ENCODE measurements at places on chromosomes 11 and 22.

DNA sequence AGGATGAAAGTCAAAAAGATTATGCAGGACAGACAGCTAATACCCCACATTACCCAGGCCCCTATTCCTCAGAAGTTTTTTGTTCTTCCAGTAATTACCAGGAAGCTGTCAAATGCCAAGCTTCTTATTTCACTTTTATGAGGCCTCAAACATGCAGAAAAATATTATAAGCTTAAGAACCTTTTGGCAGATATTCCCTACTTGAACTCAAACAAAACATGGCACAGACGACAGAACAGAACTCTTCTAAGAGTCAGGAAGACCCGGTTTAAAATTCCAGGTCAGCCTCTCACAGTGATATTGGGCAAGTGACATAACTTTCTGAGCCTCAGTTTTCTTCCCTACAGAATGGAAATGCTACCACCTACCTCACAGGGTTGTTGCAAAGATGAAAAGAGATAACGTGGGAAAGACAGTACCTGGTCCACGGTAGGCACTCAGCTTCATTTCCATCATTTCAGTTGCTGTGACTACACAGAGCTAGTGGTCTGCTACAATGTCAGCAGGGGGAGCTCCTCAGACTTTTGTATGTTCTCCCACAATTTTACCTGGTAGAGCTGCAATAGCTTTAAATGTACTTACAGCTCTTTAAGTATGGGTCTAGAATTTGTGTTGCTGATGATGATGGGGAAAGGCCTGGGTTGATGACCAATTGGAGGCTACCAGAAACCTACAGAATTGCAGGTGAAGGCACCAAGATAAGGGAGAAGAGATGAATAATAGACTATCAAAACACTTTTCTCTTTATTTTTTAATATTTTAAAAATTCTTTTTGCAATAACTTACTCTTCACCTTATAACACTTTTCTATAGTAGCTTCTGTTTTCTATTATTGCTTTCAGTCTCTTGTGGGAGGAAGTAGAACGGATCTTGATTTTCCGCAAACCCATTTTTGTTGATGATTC is 98.3 kb upstream of the CHRM4 start:
- peak; percentile 17 for DNase-seq

DNA sequence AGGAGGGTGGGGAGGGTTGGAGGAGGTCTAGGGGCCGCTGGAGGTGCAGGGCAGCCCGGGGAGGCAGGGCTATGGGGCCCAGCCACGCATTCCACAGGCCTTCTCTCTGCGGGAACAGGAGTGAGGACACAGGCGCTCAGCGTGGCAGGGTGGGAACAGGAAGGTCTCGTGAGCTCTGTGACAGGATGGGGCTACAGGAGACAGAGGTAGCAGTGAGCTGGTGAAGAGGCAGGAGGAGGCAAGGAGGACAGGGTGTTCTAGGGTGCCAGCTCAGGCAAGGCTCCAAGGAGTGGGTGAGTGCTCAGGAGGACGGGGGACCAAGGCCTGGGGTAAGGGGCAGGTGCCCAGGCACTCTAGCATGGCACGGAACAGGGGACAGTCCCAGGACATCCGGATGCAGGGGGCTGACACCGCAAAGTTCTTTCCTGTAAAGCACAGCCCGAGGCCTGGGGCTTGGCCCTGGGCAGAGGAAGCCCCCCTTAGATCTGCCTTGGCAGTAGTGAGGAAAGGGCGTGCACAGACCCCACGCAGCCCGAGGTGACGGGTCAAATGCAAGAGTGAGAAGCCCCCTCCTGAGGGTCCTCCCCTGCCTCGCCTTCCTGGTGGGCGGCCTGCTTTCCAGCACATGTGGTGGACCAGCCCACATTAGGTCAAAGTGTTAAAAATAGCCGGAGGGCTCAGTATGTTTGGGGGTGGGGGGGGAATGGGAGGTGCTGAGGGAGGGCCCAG is 4.7 kb upstream of the NEAT1 start:
- DNase-seq = peak; percentile 46

DNA sequence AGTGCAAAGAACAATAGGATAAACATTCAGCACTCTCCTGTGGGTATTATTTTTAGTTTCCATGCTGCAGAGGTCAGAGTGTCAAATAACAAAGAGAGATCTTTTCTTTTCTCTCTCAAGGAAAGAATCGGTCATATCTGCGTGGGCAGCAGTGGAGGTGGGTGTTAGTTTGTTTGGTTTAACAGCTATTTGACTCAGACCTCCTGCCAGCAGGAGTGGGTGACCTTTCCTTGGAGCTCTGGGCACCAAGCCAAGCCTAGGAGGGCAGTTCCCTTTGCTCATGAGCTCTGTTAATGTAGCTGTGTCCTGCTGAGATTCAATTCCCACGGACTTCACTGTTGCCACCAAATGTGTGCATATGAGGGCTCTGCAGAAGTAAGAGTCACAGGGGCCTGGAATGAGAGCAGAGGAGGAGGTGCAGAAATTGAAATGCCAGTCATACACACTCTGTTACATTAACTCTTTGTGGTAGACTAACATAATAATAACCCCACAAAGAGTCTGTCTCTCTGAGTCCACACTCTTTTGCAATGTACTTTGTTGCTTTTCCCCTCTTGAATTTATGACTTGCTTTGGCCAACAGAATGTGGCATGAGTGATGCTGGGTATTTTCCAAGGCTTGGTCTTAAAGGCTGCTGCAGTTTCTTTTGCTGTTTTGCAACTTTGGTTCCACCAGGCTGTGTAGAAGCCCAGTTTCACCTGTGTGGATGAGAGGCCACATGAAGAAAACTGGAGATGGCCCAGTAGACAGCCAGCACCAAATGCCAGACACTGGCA is 76.0 kb upstream of the GRK3 start:
- DNase-seq = no peak

GRCh38 chr22:21755851-21756284 is 20.3 kb upstream of the YPEL1 start:
- no peak for DNase-seq

- no peak for DNase-seq
Observed at GRCh38 chr22:23035557-23036277, 34.6 kb upstream of the GNAZ start.

GRCh38 chr11:102453921-102454320 is 1.4 kb upstream of the TMEM123 start:
- no peak for DNase-seq

DNA sequence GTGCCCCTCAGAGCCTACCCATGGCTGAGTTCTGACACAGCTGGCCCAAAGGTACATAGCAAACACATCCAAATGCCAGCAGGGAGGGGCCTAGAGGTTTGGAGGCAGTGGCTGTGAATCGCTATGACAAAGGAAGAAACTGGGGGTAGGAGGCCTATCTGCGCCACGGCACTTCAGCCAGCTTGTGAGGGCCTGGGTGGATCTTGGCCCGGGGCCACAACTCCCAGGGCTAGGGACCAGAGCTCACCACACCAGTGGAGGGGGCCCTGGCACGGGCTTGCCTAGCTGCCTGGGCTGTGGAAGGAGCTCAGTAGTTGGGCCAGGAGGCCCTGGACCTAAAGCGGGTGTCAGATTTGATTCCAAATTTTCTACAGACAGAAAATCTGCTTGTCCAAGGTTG is 9.4 kb upstream of the NAP1L4 start:
- no peak for DNase-seq

GRCh38 chr11:2471048-2471803 is 26.4 kb downstream of the KCNQ1 start:
- no peak for DNase-seq

DNA sequence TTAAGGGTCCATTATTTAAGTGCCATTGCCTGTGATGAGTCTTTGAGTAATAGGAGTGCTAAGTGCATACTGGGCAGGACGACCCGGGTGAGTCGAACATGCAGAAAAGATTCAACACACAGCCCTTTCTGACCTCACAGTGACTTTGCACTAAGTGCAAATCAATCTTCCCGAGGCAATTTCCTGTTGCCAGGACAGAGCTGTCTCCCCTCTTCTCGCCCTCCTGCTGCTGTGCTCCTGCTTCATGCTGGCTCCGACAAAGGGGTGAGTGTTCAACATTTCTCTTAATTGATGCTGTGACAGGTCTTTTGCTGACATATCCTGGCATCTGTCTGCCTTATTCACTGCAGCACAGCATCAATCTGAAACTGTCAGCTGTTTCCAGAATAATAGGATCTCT is 42.0 kb downstream of the MCHR1 start:
- DNase-seq = no peak

DNA sequence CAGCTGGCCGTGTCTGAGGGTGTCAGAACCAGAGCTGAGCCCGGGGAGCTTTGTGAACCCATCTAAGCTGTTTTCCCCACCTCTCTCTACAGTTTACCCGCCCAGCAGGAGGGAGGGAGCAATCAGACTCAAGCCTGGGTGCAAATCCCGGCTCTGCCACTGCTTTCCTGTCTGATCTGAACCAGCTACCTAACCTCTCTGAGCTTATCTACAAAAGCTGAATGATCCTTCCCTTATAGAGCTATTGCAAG is 252 bp downstream of the APOL2 start:
- no peak for DNase-seq

Data from HL-60 (cell line).